ENCODE measurements at places on chromosomes 12 and 14.

DNA sequence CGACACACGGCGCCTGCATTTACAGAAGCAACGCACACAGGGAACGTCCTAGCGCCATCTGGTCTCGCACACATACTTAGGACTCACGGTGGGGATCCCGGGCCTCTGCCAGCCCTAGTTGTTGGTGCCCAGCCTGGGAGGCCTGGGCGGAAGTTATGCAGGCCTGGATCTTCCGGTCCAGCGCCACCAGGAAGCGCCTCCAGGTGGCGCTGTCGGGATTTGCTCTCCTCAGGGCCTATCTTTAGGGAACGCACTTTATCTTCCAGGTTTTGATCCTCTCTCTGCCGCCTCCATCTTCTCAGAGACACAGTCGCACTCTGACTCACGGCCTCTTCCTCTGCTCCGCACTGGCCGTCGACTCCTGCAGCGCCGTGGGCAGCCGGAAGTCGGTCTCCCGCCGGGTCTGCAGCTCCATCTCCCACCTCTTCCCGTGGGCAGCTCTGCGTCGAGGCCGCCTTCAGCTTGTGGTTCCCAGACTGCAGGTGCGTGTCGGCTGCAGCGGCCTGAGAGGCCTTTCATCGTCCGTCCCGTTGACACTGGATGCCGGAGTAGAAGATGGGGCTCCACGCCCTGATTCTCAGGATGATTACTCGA lies 760.4 kb downstream of the TMEM121 start:
- no peak for DNase-seq

GRCh38 chr14:89078021-89078795 lies 253.8 kb downstream of the TTC8 start:
- no peak for DNase-seq

GRCh38 chr14:71648725-71649124 lies 283.5 kb upstream of the RGS6 start:
- no peak for DNase-seq

DNA sequence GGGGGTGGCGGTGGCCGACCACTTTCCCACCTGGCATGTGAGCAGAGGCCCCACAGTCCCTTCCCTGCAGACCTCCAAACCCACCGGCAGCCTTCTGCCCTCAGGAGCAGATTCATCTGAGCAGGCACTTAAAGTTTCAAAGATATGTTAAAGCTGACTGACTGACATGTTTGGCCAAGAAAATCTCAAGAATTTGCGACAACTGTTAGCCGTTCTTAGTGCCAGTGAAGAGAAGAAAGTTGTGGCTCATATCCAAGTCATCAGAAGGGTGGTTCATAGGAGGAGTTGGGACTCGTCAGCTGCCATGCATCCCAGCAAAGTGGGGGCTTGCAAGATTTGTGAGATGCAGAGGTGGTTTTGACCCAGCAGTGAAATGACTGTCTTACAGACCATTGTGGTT lies 27.2 kb downstream of the ELK3 start:
- no peak for DNase-seq

DNA sequence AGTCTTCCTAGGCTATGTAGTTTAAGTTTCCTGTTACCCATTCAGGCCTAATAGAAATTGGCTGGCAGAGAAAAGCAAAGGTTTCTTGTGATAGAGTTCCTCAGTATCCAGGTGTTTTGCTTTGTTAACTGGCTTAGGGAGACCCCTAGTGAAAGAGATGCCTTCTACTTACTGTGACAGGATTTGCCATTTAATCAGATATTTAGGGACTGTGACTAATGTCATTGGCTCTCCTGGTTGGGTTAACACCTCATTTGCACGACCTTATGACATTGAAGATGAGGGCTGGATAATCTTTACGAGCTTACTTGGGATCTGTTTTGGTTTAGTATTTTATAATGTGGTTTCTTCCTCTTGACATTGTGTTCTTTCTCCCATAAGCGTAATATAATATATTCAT lies 5.8 kb downstream of the MON2 start:
- no peak for DNase-seq

GRCh38 chr14:54567224-54567638 lies 303 bp downstream of the SAMD4A start:
- no peak for DNase-seq
